LNCaP clone FGC (cell line): ENCODE measurements at places on chromosomes 7 and 10.
A peak's percentile ranks its signal among the peaks of the same experiment; 100 is the strongest.

- no peak for DNase-seq
Observed at GRCh38 chr7:116139807-116140206, 70.5 kb upstream of the TES start.

DNA sequence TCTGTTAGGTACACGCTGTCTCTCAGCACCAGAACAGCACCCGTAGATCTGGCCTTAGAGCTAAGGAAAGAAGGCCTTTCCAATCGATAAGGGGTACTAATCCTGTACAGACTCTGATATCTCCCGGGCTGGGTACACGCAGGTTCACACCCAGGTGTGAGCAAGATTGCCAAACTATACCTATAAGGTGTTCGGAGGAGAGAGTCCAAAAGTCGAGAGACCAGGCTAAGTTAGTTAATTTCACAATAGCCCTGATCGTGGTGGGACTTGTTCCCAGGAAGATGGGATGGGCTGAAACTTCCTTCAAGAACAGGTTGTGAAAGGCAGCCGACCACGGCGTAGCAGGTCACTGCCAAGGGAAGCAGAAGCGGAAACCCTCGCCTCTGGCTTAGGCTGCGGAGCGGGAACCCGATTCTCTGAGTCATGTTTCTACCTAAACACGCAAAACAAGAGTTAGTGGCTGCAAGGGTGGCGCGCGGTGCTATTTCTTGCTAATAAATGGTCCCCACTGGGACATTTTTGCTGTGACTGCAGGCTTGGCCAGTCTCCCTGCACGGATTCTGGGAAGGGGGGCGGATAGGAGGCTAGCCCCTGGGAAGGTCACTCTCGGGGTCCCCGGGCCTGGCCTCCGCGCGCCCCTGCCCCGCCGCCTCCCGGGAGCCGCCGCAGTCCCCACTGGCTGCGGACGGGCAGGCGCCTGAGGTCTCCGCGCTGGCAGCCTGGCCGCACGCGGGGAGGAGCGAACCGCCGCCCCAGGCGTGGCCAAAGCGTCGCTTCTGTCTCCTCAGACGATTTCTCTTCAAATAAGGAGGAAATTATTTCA lies 75.4 kb upstream of the PDSS1 start:
- no peak for DNase-seq

- DNase-seq, result no peak
Observed at GRCh38 chr7:24981171-24981951, 1.4 kb upstream of the OSBPL3 start.

- no peak for DNase-seq
Observed at GRCh38 chr10:75012471-75012870, 99.0 kb upstream of the SAMD8 start.

DNA sequence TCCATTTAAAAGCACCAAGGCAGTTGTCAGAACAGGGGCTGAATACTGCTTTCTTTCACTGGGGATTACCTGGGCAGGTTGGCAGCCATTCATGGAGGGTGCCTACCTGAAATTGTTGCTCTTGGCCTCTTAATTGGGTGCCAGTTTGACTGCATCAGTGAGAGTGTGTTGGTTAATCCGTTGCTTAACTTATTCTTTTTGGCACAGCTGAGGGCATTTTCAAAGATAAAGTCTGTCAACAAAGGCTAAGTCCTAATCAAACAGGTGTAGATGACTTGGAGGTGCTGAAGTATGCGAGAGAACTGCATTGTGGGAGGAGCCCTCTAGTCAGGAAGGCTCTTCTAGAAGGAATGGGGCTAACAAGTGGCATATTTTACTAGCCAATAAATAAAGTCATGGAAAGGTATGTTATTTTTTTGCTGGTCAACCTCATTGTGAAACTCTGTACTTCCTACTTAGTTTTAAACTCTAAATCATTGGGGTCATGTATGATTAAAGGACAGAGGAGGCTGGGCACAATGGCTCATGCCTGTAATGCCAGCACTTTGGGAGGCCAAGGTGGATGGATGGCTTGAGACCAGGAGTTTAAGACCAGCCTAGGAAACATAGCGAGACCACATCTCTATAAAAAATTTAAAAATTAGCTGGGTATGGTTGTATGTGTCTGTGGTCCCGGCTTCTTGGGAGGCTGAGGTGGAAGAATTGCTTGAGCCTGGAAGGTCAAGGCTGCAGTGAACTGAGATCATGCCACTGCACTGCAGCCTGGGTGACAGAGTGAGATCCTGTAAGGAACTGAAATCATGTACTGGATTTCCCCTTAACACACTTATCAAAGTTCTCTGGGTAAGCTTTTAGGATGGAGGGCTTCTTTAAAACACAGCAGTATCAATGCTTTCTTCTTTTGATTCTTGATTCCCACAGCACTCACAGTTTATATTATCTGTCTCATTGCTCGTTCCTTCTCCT lies 134.1 kb downstream of the LRMDA start:
- peak; percentile 34 for DNase-seq

DNA sequence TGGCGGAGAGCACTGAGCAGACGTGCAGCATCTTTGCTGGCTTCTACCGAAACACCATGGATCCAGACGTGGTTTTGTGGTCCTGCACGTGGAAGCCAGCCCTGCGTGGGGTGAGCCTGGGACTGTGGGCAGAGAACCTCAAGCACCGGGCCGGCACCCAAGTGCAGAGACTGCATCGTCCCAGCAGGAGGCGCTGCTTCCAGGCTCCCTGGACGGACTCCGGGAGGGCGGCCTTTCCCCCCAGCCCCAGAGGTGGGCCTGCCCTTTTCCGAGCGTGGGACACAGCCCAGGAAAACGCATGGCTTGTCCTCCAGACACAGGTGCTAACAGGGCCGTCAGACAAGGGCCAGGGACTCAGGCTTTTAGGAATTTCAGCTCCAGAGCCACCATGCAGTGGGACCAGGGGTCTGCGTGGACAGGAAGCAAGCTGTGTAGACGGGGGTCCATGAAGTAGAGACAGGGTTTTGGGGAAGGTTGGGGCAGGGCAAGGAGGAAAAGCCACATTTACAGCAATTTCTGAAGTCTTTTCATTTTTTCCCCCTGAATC lies 303.9 kb downstream of the WDR37 start:
- DNase-seq, result no peak

GRCh38 chr7:92221766-92222165 lies 23.9 kb downstream of the KRIT1 start:
- DNase-seq, result no peak

- DNase-seq, result no peak
Observed at GRCh38 chr7:90225181-90225580, 13.6 kb downstream of the STEAP2 start.

- DNase-seq, result no peak
Observed at GRCh38 chr7:65230231-65230630, 143.4 kb upstream of the ZNF92 start.

- DNase-seq, result no peak
Observed at GRCh38 chr7:141484907-141485306, 66.3 kb upstream of the AGK start.

GRCh38 chr7:137694405-137694804 lies 152.4 kb downstream of the DGKI start:
- DNase-seq, result no peak

DNA sequence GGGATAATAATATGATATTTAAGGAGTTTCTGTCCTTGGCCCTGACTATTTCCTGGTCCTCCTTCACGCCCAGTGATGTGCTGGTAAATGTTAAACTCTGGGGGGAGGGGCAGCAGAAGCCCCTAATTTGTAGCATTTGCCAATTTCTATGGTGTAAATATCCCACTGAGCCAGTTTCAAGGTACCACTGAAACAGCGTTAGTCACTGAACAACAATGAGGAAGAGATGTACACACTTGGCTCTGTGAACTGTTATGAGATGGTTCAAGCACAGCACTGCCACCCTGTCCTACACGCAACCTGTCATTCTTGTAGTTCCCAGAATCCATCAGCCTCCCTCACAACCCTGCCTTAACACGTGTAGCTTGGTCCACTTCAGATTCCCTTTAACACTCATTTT lies 39.8 kb downstream of the MET start:
- no peak for DNase-seq

- no peak for DNase-seq
Observed at GRCh38 chr10:97960269-97961056, 70.0 kb downstream of the CRTAC1 start.

DNA sequence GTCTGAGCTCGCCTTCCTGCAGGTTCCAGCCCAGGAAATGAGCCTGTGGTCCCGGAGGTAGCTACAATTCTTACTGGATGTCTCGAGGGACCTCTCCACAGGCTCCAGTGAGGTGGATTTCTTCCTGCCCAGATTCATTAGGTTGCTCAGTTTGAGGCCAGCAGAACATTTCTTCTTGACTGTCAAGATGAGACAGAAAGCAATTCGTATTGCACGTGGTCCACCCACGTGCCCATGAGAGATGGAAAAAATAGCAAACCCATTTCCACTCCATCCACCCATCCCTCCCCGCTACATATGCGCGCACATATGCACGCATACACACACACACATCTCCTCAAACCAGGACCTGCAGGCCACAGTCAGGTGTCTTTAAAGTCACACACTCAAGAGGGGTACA lies 68.7 kb downstream of the VWA2 start:
- DNase-seq, result no peak

- DNase-seq, result no peak
Observed at GRCh38 chr7:86209036-86209435, 434.7 kb upstream of the GRM3 start.

- no peak for DNase-seq
Observed at GRCh38 chr10:921471-922414, 9.8 kb downstream of the LARP4B start.

DNA sequence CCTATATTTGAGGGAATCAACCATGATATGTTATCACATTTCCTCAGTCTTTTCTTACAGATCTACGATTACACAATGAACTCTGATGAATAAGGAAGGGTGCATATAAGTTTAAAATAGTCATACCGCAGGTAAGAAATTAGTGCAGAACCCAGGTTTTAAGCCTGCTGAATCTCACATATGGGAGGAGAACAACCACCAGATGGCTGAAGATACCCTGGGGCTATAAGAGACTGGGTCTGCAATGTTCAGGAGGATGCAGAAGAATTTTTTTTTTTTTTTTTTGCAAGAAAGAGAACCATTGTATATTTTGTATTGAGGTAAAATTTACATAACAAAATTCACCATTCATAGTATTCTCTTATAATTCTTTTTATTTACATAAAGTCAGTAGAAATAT lies 372.3 kb upstream of the MYO3A start:
- no peak for DNase-seq

GRCh38 chr10:78248651-78249464 lies 215.2 kb downstream of the RPS24 start:
- DNase-seq, result no peak

- no peak for DNase-seq
Observed at GRCh38 chr7:129750091-129750490, 138.6 kb downstream of the NRF1 start.

- no peak for DNase-seq
Observed at GRCh38 chr7:101581891-101582290, 47.2 kb downstream of the MYL10 start.

DNA sequence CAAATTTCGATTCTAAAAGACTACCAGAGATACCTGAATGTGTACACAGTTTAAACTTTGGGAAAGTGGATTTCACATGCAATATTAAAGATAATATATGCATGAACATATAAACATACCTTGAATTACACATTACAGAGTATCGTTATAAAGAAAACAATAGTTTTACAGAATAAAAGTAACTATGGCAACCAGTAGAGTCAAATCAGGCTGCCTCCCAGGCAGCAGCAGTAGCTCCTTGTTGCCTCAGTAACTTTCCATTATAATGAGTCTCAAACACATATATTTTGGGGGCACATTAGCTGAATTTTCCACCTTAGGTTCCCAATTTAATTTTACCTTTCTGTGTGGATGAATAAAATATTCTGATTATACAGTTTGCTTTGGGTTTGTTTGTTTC lies 164.4 kb upstream of the FEZF1 start:
- no peak for DNase-seq

- no peak for DNase-seq
Observed at GRCh38 chr10:13658871-13659685, 72.3 kb downstream of the PRPF18 start.

GRCh38 chr10:89613582-89613981 lies 31.5 kb downstream of the PANK1 start:
- no peak for DNase-seq

DNA sequence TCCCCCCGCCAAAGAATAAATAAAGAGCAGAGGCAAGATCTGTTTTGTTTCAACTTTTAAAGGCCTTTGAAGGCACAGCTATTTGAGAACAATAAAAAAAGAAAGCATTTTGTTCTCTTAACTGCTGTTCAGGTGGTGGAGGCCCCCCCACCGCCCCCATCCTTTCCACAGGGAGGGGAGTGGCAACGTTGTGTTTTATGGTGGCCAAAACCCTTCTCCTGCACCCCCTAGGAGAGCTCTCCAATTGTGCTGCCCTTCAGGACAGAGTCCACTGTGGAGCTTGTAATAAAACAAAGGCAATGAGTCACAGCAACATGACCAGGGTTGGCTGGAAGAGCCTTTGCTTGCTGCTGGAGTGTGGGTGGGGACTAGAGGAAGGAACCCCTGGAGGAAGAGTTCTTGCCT lies 987.9 kb downstream of the KCNMA1 start:
- DNase-seq, result no peak

DNA sequence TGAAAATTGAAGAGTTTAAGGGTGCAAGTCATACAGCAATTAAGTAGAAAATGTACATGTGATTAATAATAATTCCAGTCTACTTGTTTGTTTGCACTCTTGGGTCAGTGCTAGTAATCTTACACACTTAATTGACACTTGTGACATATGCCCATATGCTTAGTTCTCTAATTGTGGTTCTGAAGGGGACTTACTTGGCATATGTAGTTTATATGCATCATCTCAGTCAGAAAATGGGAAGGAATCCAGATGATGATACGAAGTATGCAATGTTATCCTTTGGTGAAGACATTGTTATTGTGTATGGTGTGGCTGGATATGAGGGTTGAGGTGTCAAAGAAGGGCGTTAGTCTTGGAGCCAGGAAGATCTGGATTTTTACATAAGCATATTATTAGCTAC lies 193.5 kb upstream of the HDAC9 start:
- no peak for DNase-seq

GRCh38 chr7:137578541-137578940 lies 235.0 kb upstream of the PTN start:
- DNase-seq, result peak; percentile 21

GRCh38 chr7:136890399-136890798 lies 21.9 kb downstream of the CHRM2 start:
- no peak for DNase-seq

- DNase-seq, result no peak
Observed at GRCh38 chr10:112369495-112370423, 4.2 kb upstream of the ACSL5 start.

DNA sequence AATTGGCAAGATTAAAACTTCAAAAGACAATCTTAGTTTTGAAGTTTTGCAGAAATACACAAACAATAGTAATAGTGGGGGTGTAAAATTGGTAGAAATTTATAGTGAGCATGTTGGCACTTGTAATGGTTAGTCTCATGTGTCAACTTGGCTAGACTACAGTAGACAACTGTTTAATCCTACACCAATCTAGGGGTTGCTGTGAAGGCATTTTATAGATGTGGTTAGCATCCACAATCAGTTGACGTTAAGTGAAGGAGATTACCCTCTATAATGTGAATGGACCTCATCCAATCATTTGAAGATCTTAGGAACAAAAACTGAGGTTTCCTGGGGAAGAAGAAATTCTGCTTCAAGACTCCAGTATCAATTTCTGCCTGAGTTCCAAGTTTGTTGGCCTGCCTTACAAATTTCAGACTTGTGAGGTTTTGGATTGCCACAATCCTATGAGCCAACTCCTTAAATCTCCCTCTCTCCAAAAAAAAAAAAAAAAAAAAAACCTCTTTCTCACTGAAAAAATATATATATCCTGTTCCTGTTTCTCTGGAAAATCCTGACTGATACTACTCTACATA lies 531.6 kb upstream of the IGFBP3 start:
- DNase-seq, result no peak

GRCh38 chr7:1193593-1194424 lies 33.8 kb upstream of the ZFAND2A start:
- DNase-seq, result no peak

GRCh38 chr7:100148559-100149328 lies at the start of gene LAMTOR4:
Gene LAMTOR4 (plus strand): TSS chr7:100148918. CDS start chr7:100148973, 55 bp downstream.
- DNase-seq, result peak; percentile 99
